ENCODE measurements at places on chromosomes 5 and 9.

GRCh38 chr5:176770431-176770830 lies 39.9 kb upstream of the UNC5A start:
- no peak for DNase-seq

DNA sequence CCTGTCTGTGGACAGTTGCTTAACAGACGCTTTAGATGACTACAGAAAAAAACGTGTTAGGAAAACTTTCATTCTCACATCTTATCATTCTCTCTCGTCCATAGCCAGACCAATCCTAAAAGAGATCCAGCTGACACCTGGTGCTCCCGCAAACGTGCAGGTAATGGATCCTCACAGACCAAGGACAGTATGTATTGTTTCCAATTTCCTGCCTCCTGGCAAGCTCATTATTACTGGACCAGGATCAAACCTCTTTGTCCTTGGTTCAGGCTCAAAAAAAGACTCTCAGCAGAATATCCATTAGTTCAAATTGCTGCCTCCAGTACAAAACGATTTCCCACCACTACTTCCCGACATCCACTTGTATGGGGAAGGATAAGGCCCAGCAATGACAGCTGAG lies 62.4 kb downstream of the SERINC5 start:
- peak; percentile 34 for DNase-seq

DNA sequence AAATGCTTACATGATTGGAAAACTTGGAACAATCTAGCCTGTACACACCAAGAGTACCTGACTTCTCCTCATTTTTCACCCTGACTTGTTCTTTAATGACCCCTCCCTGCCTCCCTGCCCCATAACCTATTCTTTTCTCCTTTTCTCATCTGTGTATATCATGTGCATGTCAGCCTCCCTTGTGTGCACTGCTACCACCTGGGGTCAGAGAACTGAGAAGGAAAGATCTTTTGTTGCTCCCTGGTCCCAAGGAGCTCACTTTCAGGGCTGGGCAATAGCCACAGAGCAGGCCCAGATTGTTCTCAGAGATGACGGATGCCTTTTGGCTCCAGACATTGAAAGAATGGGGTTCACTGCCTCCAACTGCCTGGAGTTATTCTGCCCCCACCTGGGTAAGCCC lies 5.1 kb downstream of the MAP1B start:
- DNase-seq, result no peak

DNA sequence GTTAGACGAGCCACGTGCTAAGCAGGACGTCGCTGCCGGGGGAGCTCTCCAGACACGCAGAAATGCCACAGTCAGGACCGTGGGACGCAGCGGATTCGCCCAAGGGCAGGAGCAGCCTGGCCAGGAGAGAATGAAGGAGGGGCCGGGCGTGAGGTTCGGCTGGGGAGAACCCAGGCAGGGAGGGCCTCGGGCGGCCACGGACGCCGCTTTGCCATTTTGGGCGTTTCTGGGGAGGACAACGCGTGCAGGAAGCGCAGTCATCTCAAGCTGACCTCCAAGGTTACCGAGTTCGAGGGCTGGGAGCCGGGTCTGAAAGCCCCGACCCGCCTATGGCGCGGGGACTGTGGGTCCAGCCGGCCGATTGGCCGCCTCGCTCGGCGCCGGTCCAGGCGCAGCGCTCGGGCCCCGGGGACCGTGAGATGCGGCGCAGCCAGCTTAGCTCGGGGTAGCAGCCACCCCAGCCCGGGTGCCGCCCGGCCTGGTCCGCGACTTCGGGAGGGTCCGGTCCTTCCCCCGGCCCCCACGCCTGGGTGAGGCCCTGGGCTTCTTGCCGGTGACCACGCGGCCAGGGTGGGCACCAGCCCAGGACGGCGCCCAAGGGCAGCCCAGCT lies 760 bp upstream of the MAN1B1 start:
- no peak for DNase-seq

GRCh38 chr5:151002250-151002649 lies 18.1 kb upstream of the GPX3 start:
- DNase-seq, result no peak

- no peak for DNase-seq
These were observed 25.5 kb upstream of the TIFAB start for GRCh38 chr5:135477613-135478066.

DNA sequence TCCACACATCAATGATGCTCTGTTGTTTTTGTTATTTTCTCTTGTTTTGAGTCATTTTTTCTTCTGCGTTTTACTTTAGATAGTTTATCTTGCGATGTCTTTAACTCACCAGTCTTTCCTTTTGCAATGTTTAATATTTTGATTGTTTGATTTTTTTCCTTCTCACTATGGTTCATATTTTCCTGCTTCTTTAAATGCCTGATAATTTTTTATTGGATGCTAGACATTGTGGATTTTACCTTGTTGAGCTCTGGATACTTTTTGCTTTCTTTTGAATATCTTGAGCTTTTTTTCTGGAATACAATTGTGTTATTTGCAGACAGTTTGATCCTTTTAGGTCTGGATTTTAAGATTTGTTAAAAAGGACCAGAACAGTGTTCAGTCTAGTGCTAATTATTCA lies 55.2 kb upstream of the GAS1 start:
- DNase-seq, result no peak

GRCh38 chr9:15277400-15278090 lies 29.5 kb downstream of the TTC39B start:
- no peak for DNase-seq

DNA sequence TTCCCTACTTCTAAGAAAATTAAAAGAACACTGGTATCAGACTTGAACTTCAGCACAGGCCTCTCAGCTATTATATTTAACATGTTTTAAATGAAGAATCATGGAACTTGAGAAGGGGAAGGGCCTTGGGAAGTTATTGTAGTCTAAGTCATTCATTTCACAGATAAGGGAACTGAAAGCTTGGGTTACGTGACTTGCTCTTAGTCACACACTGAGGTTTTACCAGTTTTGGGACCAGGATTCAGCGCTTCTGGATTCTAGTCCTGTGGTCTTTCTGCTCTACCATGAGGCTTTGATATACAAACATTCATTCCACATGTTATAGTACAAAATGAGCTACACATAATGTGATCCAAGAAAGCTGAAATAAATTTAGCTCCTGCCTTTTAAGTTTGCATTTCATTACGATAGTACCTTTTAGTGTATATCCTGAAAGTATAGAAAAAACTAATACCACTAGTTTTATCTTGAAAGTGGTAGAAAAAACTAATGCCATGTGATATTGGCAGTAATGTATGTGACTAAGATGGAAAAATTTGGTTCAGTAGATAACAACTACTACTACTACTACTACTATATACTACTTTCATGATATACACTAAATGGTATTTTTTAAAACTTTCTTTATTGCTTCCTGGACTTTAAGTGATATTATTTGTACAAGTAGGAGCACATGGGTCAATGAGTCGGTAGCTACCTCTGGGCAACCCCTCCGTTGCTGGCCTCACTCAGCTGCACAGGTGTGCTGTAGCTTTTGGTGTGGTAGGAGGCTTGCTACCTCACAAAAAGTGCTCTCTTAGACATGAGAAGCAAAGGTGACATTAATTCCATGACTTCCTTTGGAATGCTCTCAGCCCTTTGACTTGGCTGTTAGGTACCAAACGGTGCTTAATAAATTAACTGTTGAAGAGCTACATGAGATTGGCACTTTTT lies 40.7 kb downstream of the F2RL2 start:
- DNase-seq, result no peak

GRCh38 chr9:112618385-112619009 lies 99.4 kb downstream of the INIP start:
- no peak for DNase-seq

GRCh38 chr9:128819716-128820664 lies 1.7 kb downstream of the ENDOG start:
- peak; percentile 55 for DNase-seq

- DNase-seq, result no peak
These were observed 284.4 kb upstream of the RGMB start for GRCh38 chr5:98489021-98489420.

DNA sequence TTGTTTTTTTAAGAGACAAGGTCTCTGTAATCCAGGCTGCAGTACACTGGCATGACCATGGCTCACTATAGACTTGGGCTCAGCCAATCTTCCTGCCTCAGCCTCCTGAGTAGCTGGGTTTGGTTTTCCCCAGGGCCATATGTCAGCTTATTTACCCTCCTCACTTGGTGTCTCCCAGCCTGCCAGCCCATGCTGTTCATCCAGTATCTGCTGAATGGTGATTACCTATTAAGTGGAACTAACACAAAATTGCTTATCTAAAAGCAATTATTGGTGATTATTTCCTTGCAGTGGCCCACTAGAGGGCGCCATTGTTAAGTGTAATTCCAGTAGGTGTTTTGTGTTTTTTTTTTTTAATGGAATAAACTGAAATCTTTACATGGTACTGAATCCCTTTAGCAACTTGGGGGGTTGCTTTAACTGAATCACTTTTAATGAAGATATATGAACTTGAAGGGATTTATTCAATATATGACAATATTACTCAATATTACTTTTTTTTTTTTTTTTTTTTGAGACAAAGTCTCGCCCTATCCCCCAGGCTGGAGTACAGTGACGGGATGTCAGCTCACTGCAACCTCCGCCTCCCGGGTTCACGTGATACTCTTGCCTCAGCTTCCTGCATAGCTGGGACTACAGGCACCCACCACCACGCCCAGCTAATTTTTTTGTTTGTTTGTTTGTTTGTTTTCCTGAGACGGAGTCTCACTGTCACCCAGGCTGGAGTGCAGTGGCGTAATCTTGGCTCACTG lies 13.8 kb downstream of the EXOSC2 start:
- peak; percentile 43 for DNase-seq

Measured in NCI-H2029 (cell line).